Left lung (tissue), 14 donors: ENCODE measurements at places on chromosomes 3 and 15. TPM values are rescaled to one million over a fixed set of nuclear protein-coding genes. Genes with fewer than 3 reads are reported as not detected.

The FAM174B gene
- total RNA-seq: 42.8 TPM

The SRGAP3 gene
- total RNA-seq: 6.8 TPM

The CCR1 gene
- total RNA-seq: 84.5 TPM

The MCF2L2 gene
- total RNA-seq: 0.52 TPM

The KBTBD13 gene
- 0.18 TPM for total RNA-seq

The IL5RA gene
- total RNA-seq: 2.5 TPM

The FANCD2OS gene
- not detected for total RNA-seq

The SCAPER gene
- 26.7 TPM for total RNA-seq

The GAP43 gene
- not detected for total RNA-seq

The GOLGA6A gene
- total RNA-seq: not detected

The STRC gene
- total RNA-seq: 0.15 TPM
